Stimulated activated CD8-positive, alpha-beta memory T cell treated with anti-CD3 and anti-CD28 coated beads, Interleukin-4, amount 100 ng/mL, for 1 hour (primary cell): ENCODE measurements at places on chromosomes 16 and 17.

DNA sequence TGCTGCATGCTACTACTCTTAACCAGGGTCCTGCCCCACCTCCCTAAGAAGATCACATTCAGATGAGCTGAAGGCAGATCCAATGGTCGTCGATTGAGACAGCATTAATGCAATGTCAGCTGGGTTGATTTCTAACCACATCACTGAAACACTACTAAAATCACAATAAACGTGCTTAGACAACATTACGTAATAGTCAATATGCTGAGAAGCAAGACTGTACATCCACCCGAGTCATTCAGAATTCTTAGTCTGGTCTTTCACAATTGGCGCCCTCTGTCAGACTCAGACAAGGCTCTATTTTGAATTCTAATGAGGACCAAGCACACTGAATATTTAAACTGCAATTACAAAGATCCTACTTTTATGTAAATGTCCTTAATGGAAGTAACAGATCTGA, 205.2 kb downstream of the STX8 start:
- DNase-seq, result no peak

GRCh38 chr17:79420318-79421243, 190.3 kb downstream of the RBFOX3 start:
- DNase-seq, result no peak

- DNase-seq, result no peak
Observed at GRCh38 chr17:68094481-68095078, 59.0 kb downstream of the KPNA2 start.

DNA sequence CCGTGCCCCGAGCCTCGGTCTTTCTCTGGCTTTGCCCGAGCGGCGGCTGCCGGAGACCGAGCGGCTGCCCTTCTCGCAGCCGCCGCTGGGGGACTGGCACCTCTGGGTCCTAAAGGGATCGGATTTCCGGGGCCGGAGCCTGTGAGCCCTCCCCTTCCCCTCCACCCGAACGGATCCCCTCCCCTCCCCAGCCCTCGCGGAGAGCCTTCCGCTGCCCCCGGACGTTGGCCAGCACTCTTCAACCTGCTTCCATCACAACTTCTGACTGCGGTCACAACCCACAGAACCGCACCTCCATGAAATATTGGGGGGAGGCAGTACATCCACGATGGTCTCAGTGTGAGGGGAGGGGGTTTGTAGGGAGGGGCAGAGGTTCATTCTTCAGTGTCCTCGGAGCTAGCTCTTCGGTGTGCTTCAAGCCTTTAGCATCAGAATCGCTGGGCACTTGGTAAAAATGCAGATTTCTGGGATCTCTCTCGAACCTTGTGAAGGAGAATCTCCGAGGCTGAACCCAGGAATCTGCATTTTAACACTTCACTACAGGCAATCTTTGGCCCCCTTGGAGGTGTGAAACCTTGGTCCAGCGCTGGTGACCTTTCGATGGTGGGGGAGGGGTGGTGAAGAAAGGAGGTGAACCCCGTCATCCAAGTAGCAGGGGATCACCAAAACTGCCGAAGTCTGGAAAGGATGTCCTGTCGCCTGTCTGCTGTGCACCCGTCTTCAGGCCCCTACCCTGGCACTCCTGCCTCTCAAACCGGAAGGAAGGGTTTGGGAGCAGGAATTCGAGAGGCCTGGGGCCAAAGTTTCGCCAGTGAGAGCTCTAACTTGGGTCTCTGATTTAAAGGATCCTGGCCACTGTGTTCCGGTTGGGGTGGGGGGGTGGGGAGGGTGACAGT, 812 bp upstream of the PPP1R9B start:
- DNase-seq, result peak; percentile 74

DNA sequence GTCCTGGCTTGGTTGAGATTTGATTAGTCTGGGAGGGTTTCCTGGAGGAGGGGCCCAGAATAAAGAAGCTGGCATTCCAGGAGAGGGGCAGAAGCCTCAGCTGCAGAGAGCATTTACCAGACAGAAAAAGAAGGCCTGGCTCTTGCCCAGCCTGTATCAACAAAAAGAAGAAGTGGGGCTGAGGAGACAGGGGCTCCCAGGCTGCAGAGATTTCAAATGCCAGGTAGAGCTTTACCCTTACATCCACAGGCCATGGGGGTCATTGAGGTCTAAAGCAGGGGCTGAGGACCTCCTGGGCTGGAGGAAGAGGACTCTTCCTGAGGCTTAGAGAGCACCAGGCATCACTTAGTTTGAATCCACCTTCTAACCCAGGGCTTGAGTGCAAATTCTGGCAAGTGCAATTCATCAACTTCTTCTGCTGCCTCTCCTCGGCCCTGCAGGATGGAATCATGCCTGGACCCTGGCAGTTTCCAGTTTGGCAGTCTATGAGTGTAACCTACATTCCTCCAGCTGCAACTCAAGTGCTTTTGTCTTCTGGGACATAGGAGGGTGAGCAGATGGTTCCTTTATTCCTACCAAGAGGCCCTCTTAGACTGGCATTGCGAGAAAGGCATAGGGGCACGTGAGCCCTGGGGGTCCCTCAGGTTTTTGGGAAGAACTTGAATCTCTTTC, 15.3 kb downstream of the CA7 start:
- no peak for DNase-seq

GRCh38 chr17:8599351-8600011, 31.0 kb downstream of the MYH10 start:
- no peak for DNase-seq

- DNase-seq, result no peak
Observed at GRCh38 chr17:4204710-4205173, 59.0 kb downstream of the ANKFY1 start.

DNA sequence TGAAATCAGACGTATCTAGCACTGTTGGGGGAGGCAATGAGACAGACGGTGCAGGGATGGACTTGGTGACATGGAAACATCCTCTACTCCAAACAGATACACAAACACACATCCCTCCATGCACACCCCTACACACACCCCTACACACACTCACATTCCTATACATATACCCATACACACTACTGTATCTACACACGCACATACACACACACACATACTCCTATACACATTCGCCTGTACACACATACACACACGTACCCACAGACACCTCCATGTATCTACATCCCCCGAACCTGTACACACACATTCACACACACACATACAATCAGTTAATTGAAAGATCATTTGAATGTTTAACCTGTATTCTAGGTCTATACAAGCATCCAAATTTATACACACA, 53.5 kb downstream of the MAF start:
- no peak for DNase-seq

GRCh38 chr16:30076276-30076791, 540 bp downstream of the PPP4C start:
- DNase-seq, result no peak

DNA sequence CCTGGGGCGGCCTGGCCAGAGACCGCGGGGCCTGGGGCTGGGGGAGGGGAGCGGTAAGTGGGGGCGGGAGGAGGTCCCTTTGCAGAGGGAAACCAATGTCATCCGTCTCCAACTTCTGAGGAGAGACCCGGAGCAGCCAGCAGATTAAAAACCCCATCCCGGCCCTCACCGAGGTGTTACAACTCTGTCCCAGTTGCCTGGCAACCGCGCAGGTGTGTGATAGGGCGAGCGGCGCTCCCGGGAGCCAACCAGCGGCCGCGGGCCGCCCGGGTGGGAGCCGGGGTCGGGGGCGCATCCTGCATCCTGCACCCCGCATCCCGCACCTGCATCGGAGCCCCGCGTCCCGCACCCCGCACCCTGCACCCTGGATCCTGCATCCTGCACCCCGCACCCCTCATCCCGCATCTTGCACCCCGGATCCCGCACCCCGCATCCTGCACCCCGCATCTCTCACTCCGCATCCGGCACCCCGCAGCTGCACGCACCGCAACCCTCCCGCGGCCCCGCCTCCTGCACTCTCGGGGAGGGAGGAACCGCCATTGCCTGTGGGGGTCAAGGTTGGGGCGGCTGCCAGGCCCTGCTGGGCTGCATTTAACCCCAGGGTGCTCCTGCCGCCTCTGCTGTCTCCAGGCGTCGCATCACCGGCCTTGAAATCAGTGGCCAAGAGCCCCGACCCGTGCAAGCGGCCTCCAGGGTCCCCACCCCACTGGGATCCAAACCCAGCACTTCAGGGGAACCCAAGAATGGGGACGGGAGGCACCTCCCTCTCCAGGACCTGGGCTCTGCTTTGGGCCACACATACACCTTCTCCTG, 47.3 kb downstream of the RTN4RL1 start:
- no peak for DNase-seq

- no peak for DNase-seq
Observed at GRCh38 chr17:32187271-32187670, 45.0 kb downstream of the RHOT1 start.

DNA sequence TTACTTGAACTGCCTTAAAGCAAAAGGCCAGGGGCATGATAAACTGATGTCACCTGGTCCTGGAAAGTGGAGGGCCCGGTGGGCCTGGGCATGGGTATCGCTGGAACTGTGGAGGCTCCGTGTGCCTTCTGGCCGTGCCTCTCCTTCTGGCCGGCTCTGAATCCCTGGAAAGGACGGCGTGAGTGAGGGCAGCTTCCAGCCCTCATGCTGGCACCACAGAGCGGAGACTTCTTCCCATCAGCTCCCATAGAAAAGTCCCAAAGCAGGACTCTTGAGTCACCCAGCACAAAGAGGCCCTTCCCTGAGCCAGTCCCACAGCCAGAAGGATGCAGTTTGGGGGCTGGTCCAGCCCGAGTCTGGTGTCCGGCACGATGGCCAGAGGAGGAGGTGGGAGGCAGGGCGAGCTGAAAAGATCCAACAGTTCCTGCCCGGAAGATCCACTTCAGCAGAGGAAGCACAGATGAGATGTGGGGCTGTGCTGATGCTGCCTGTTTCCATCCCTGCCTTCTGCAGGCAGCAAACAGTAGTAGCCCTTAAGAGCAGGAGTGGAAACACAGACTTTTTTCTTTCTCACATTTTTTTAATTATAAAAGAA, 7.8 kb downstream of the GAA start:
- DNase-seq, result no peak

GRCh38 chr16:78639775-78640174, 540.3 kb downstream of the WWOX start:
- DNase-seq, result no peak

GRCh38 chr17:71168053-71168741, 952.6 kb upstream of the SOX9 start:
- DNase-seq, result no peak

DNA sequence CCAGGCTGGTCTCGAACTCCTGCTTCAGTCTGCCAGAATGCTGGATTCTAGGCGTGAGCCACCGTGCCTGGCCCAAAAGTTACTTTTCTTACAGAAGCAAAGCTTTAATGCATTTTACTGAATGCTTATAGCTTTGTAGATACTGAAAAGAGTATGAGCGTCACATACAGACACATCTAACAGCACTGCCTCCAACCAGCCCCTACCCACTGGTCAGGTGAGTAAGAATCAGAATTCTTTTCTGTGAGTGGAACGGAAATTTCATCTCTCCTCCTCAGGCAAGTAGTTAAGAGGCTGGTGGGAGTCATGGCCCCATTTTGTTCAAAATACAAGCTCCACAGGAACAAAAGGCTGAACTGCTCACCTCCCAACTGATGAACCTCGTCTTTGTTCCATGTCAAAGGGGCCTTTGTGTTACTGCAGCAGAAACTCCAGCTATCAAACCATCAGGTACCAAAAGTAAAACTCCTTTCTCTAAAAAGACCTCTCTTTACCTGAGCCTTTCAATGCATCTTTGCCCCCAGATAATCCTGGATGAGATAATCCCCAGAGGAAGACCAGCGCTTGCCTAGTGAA, 92.4 kb upstream of the RPH3AL start:
- DNase-seq, result no peak

DNA sequence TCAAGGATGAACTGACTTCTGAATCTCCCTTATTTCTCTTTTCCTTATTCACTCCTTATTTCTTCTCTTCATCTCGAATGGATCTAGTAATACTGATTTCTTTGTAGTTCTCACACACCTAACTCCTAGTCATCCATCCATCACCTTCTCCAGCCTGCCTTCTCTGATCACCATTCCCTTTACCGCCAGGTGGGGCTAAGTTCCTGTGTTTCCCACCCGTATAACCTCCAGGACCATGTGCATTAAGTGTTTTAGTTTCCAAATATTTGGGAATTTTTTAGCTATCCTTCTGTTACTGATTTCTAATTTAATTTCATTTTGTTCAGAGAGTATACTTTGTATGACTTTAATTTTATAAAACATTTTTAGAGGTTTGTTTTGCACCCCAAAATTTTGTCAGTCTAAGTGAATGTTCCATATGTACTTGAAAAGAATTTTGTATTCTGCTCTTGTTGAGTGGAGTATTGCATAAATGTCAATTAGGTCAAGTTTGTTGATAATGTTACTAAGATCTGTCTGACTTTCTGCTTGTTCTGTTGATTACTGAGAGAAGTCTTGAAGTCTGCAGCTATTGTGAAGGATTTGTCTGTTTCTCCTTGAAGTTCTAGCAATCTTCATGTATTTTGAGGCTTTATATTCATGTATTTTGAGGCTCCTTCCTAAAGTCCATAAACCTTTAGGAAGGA, 8.8 kb downstream of the BPTF start:
- no peak for DNase-seq

- no peak for DNase-seq
Observed at GRCh38 chr17:2745317-2746037, 4.0 kb downstream of the CCDC92B start.

DNA sequence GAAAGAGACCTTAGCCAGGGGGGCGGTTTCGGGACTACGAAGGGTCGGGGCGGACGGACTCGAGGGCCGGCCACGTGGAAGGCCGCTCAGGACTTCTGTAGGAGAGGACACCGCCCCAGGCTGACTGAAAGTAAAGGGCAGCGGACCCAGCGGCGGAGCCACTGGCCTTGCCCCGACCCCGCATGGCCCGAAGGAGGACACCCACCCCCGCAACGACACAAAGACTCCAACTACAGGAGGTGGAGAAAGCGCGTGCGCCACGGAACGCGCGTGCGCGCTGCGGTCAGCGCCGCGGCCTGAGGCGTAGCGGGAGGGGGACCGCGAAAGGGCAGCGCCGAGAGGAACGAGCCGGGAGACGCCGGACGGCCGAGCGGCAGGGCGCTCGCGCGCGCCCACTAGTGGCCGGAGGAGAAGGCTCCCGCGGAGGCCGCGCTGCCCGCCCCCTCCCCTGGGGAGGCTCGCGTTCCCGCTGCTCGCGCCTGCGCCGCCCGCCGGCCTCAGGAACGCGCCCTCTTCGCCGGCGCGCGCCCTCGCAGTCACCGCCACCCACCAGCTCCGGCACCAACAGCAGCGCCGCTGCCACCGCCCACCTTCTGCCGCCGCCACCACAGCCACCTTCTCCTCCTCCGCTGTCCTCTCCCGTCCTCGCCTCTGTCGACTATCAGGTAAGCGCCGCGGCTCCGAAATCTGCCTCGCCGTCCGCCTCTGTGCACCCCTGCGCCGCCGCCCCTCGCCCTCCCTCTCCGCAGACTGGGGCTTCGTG, at the start of gene MAPT:
Gene MAPT, plus strand, starts transcription at position 533 of the 763 bp plus-strand sequence. CDS start 67,784 bp downstream, outside the sequence.
- peak; percentile 64 for DNase-seq

- no peak for DNase-seq
Observed at GRCh38 chr16:116015-116414, 22.5 kb downstream of the NPRL3 start.

DNA sequence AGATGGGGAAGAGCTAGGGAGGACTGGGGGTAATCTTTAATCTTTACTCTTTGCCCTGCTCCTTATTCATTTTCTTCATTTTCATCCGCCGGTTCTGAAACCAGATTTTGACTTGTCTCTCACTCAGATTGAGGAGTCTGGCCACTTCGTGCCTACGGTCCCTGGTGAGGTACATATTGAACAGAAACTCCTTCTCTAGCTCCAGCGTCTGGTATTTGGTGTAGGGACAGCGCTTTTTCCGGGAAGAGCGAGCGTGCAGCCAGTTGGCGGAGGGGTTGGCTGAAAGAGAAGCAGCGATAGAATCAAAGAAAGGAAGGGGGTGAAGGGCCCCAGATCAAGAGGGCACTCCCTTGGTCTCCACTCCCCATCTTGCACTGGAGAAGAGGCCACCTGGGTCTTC, 3.3 kb downstream of the HOXB9 start:
- no peak for DNase-seq
